SW 1271 (cell line): ENCODE measurements at places on chromosomes 11 and 22.

DNA sequence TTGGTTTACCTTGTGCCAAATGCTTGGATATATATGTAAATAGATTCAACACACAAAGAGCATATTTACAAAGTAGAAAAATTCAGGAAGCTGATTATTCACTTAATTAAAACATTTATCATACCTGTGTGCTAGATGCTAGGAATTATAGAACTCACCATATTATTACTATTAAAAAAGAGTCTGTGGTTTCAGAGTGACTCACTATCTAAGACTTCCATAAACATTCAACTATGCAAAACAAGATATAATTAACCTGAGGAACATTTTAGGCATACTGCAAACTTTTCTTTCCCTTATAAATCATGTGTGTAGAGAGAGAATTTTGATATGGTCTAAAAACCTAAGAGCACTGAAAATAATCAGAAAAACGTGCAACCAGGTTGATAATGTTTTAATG is 27.3 kb downstream of the CTSC start:
- DNase-seq, result no peak

GRCh38 chr11:80521592-80521991 is 1080.8 kb upstream of the TENM4 start:
- no peak for DNase-seq

- no peak for DNase-seq
These were observed 134.8 kb downstream of the EHF start for GRCh38 chr11:34755671-34756070.

- DNase-seq, result no peak
These were observed 13.6 kb downstream of the MUC2 start for GRCh38 chr11:1087961-1088926.

DNA sequence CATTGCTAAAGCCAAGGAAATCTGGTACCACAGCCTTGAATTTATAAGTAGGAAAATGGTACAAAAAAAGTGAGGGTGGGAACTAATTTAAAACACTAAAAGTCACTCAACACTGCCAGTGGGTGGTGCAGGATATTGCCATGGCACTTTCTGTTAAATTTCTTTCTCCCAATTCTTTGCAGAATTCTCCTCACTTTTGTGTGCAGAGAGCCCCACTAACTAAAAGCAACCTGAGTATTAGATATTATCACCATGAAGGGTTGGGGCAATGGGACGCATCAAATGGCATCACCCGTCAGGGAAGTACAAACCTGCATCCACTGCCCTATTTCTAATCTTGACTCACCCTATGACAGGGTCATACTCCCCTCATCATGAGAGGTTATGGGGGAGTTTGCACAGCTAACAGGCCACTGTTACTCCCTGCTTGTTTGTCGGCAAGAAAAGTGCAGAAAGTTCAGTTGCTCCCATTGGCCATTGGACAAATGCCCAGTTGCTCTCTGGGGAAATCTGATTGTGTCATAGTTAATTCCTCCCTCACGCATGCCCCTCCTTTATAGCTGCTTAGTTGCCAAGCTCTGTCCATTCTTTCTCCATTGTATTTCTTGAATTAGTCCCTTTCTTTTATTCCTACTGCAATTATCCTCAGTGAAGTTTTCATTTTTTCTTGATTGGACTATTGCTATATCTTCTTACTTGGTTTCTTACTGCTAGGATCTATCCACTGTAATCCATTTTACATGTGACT is 93.8 kb upstream of the BLID start:
- DNase-seq, result no peak

- DNase-seq, result no peak
These were observed 4.3 kb downstream of the BCO2 start for GRCh38 chr11:112179601-112180000.

DNA sequence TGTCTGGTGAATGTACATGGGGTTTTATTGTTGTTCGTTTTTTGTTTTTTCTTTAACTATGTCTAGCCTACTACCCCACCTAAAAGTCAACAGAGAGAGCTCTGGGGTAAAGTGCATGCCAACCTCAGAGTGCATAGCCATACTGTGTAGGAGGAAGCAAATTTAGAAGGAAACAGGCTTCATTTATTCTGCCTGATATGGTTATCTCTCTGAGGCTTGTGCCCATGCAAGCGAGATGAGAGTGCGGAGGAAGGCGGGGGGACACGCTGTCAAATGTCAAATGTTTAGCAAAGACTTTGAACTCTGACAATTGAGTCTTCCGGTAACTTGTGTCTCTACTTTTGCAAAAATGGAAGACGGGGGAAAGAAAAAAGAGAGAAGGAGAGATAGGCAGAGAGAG is 295.5 kb downstream of the ETS1 start:
- no peak for DNase-seq

- no peak for DNase-seq
These were observed 76.2 kb downstream of the SLC1A2 start for GRCh38 chr11:35343033-35343598.

DNA sequence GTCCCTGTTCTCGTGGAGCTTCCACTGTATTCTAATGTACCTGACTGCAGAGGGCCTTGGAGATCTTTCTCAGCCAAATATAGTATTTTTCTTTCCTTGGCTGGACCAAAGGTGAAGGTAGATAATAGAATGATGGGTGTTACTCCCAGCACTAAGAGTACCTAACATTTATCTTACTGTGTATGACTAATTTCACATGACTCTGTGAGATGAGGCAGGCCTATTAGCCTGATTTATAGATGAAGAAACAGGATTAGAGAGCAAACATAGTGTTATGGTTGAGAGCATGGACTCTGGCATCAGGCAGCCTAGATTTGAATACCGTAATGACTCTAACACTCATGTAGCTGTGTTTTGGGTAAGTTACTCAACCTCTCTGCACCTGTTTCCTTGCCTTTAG is 2.7 kb downstream of the ACO2 start:
- no peak for DNase-seq

GRCh38 chr11:131924457-131925201 is 554.2 kb downstream of the NTM start:
- DNase-seq, result no peak

GRCh38 chr11:77617892-77618291 is 19.7 kb downstream of the CLNS1A start:
- no peak for DNase-seq

DNA sequence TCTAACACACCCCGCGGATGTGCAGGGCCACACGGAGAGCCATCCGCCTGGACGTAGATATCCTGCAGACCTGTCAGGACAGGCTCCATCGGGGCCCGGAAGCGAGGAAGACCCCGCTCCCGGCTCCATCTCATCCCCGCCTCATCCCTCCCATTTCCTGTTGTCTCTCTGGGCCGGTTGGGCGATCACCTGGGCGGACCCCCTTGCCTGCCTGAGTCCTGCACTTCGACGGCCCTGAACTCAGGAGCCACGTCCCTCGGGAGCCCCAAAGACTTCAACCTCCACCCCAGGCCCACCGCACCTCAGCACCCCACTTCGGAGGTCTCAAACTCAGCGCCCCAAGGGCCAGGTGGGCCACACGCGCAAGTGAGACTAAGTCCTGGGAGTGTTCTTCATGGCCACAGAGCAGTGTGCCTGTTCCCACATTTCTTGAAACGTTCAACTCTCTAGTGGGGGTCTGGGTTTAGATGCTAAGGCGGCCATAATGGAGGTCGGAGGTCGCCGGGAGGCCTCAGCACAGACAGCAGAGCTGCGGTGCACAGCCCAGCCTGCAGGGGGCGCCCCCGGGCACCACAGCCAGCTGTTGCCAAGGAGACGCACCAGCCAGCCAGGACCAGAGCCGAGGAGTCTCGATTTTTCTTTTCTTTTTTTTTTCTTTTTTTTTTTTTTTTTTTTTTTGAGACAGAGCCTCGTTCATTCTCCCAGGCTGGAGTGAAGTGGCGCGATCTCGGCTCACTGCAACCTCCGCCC is 26.0 kb upstream of the FADD start:
- DNase-seq, result no peak

GRCh38 chr11:88337987-88338668 is 592 bp upstream of the CTSC start:
- peak; percentile 22 for DNase-seq

DNA sequence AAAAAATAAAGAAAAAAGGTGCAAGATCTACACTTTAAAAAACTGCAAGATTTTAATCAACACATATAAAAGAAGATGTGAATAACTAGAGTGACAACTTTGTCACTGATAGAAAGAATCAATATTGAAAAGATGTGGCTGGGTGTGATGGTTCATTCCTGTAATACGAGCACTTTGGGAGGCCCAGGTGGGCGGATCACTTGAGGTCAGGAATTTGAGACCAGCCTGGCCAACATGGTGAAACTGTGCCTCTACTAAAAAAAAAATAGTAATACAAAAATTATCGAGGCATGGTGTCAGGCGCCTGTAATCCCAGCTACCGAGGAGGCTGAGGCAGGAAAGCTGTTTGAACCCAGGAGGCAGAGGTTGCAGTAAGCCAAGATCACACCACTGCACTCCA is 21.0 kb upstream of the FBLN1 start:
- no peak for DNase-seq

- DNase-seq, result no peak
These were observed 88.7 kb downstream of the STIM1 start for GRCh38 chr11:3944198-3944597.

DNA sequence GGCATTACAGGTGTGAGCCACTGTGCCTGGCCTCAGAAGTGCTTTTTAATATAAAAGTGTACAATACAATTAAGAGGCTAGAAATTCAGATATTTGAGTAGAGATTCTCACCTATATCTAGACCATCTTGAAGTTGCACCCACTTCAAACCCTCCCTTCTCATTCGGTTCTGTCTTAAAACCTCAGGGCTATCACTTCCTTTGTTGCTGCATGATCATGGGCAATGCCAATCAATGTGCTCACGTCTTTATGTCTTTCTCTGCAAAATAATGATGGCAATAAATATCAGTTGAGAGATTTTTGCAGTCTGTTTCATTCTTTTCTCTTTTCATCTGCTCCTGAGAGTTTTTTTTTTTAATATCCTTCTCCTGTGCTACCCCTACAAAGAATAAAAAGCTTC is 9.3 kb upstream of the NUP160 start:
- no peak for DNase-seq

- no peak for DNase-seq
These were observed 52.5 kb upstream of the CLDN5 start for GRCh38 chr22:19576460-19577421.

GRCh38 chr11:57349491-57350274 is 11.5 kb downstream of the P2RX3 start:
- no peak for DNase-seq

GRCh38 chr11:79418241-79418640 is 22.6 kb downstream of the TENM4 start:
- no peak for DNase-seq

- DNase-seq, result no peak
These were observed 9.5 kb downstream of the CHORDC1 start for GRCh38 chr11:90213322-90213721.

GRCh38 chr22:44933666-44934453 is 75.9 kb downstream of the PHF21B start:
- DNase-seq, result no peak

DNA sequence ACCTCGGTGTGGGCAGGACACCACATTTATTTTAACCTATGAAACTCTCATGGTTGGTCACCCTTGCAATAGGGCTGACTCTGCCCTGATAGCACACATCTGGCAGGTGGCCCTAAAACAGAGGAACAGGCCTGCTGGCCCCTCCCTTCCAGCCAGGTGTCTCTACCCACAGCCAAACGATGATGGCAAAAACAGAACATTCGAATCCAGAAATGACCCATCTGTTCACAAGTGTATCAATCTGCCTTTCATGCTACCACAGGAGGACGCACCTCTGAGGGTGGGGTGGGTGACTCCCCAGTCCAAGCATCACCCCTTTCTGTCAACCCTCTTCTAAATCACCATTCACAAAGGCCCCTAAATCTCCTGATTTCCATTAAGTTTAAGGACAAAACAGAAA is 118.1 kb downstream of the ETS1 start:
- no peak for DNase-seq

DNA sequence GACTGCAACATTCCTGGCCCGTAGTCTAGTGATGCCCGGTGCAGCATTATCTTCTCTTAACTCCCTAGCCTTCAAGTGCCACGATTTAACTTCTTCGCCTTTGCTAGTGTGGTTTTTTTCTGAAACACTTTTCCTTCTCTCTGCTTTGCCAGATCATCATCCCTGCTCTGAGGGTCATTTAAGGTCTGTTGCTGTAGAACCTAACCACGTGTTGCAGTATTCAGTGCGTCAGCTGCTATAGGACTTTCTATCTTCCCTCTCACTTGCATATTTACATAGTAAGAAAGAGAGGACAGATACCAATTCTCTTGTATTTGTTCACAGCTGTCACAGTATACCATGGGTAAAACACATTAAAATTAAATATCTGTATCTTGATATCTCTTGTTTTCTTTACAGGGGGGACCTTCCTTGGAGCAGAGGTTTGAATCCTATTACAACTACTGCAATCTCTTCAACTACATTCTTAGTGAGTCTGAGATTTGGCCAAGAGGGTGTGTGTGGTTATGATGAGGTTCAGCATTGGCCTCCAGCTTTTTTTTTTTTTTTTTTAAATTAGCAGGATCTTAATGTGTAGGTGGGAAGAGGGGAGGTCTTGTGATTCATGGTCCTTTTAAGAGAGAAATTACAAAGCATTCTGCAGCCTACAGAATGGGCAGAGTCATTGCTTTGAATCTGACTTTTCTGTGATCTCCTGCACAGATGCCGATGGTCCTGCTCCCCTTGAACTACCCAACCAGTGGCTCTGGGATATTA is 13.5 kb downstream of the EIF3L start:
- DNase-seq, result no peak

DNA sequence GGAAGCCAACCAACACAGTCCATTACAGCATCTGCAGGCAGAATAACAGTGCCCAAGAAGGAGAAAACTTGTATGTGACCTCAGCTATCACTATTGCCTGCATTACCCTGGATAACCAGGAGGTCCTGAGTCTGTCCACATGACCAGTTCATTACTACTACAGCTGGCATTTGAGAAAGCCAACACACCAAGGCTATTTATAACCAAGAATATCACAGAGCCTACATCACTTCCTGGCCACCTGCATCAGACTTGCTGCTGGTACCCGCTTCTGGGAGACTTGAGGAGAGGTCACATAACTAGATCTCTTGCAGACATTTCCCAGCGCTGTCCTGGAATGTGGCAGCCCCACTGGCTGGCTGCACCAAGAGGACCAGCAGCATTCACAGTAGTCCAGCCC is 11.1 kb upstream of the OR56B4 start:
- peak; percentile 39 for DNase-seq

DNA sequence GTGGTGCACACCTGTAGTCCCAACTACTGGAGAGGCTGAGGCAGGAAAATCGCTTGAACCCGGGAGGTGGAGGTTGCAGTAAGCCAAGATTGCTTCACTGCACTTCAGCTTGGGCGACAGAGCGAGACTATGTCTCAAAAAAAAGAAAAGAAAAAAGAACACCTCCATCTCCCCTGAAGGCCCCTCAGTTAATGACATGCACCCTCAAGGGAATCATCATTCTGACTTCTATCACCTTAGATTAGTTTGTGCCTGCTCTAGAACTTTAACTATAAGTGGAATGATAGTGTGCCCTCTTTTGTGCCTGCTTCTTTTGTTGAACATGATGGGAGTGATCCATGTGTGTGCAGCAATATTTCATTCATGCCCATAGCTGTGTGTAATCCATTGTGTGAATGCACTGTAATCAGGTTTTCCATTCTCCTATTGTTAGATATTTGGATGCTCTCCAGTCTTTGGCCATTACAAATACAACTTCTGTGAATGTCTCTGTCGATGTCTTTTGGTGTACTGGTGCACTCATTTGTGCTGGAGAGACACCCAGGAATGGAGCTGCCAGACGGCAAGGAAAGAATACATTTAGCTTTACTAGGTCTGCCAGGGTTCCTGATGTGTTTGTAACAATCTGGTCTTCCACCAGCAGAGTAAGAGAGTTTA is 883 bp upstream of the VPREB3 start:
- no peak for DNase-seq
